NCI-H526 treated with DMSO at 0.1 percent for 48 hours (cell line): ENCODE measurements at places on chromosomes 12 and 14.
A peak's percentile ranks its signal among the peaks of the same experiment; 100 is the strongest.

- DNase-seq = no peak
Measured at GRCh38 chr12:15984097-15984800, 73.1 kb downstream of the DERA start.

DNA sequence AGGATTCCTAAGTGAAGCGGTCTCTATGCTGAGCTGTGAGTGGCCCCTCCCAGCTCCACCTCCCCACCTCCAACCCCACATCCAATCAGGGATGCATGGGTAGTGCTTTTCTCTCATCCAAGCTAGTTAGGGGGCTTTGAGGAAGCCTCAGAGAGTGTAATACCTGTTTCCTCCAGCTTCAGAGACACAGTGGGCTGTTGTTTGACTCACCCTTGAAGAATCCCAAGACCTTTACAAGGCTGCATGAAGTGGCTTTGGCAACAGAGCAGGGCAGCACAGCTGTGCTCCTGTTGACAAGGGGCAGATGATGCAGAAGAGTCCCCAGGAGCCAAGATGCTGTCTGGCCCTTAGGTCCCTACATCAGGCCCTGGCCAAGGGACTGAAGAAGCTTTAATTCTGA is 27.1 kb upstream of the CLMN start:
- DNase-seq = no peak

GRCh38 chr12:10853776-10854175 is 4.5 kb upstream of the PRR4 start:
- peak; percentile 25 for DNase-seq

- DNase-seq = no peak
Measured at GRCh38 chr12:69348162-69348938, at the start of gene LYZ. Gene LYZ (plus strand): TSS chr12:69348381. CDS start chr12:69348409, 28 bp downstream.

DNA sequence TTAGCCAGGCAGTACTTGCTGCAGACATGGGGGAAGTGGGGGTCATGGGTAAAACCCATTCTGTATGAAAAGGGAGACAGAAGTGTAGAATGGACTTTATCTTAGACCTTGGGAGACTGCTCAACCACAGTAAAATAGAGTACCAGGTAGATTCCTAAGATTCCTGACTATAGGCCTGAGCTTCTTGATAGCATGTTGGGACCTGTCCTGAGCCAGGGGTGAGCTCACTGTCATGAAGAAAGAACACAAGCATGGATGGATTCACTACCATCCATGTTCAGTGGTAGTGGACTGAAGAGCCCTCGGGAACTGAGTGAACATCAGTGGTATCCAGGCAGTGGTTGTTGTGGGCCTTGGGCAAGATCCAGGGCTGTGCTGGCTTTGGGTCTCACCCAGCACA is 1003.8 kb downstream of the TMTC2 start:
- DNase-seq = no peak

- peak; percentile 90 for DNase-seq
Measured at GRCh38 chr12:23380419-23381100, 568.9 kb downstream of the SOX5 start.

DNA sequence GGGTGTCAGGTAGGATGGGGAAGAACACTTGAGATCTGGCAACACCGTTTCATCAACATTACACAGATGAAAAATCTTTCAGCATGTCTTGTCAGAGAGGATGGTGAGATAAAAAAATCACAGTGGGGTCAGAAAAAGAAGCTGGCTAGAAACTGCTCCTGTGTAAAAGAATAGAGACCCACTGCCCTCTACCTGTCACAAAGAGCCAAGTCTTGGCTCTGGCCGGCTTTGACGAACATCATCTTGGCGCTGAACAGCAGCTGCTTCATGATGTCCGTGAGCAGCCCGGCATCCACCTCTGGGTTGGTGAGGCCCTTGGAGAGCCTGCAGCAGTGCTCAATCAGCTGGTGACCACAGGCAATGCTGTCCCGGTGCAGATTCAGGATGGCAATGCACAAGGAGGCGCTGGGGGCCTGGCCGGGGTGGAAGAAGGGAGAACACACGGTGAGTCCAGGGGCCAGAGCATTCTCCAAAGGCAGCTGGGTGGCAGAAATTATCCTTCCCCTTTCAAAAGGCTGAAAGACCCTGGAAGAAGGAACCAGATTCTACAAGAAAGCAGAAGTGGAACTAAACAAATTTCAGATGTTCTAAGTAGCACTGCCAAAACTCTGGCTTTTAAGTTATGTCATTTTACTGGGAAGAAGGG is 50.2 kb downstream of the ZFYVE26 start:
- no peak for DNase-seq

GRCh38 chr12:130628304-130628703 is 87.8 kb downstream of the RIMBP2 start:
- DNase-seq = no peak

GRCh38 chr12:77409551-77409950 is 344.2 kb upstream of the E2F7 start:
- no peak for DNase-seq

DNA sequence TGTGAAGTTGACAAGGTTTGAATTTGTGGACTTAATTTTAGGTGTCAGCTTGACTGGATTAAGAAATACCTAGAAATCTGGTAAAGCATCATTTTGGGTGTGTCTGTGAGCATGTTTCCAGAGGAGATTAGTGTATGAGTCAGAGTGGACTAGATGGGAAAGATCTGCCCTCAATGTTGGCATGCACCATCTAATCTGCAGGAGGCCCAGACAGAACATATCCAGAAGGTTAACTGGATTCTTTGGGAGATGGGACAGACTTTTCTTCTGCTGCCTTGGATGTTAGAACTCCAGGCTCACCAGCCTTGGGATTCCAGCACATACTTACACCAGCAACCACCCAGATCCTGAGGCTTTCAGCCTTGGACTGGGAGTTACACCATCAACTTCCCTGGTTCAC is 14.1 kb downstream of the SGPP1 start:
- no peak for DNase-seq

GRCh38 chr12:49225576-49226166 is 36.8 kb upstream of the TUBA1A start:
- no peak for DNase-seq
